ENCODE measurements at places on chromosomes 6 and 20.

GRCh38 chr6:44732243-44732642, 344.7 kb downstream of the CDC5L start:
- DNase-seq = no peak

- DNase-seq = no peak
Measured at GRCh38 chr20:37538003-37538402, 10.3 kb upstream of the BLCAP start.

DNA sequence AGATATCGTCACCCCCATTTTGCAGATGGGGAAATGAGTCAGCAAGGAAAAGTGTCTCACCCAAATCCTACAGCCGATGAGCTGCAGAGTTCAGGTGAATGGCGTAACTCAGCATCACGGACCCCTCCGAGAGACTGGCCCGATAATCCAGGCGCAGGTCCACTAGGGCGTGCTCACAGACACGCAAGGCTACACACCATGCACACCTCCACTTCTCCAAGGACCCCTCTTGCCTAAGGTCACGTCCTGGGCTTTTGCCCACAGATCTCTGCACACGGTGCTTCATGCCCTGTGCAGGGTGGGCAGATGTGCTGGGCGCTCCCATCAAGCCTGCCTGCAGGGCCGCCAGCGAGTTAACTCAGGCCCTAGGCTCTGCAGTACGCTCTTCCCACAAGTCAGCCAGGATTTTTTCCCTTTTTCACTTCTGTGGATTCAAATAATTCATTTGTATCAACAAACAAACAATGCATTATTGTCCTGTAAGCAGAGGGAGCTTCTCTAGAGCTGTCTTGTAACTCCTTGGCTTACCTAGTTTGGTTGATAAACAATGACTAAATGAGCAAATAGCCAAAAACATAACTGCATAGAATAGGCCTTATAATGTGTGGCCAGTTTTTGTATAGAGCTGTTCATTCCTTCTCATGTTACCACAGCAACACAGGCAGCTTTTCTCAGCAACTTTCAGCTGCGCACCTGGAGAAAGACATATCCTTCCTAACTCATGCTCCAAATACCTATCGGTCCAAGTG, 139.1 kb downstream of the AGPAT4 start:
- no peak for DNase-seq

DNA sequence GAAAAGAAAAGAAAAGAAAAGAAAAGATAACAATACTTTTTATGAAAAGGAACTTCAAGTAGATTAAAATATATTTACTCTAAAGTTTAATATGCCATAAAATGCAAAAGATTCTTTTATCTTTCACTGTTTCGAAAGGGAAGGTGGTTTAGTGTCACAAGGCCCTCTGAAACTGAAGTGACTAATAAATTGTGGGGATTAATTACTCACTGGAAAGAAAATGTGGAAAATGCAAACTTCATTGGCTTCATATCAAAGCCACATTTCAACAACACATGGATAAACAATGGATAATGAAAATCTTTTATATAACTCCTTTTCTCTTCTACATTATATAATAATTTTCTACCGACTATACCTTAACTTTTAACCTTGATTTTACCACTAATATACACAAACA, 320.5 kb upstream of the RSPO3 start:
- DNase-seq = no peak

GRCh38 chr6:116971959-116972358, 94.9 kb downstream of the RFX6 start:
- DNase-seq = peak; percentile 18

GRCh38 chr6:64904616-64905015, 802.4 kb downstream of the EYS start:
- no peak for DNase-seq

DNA sequence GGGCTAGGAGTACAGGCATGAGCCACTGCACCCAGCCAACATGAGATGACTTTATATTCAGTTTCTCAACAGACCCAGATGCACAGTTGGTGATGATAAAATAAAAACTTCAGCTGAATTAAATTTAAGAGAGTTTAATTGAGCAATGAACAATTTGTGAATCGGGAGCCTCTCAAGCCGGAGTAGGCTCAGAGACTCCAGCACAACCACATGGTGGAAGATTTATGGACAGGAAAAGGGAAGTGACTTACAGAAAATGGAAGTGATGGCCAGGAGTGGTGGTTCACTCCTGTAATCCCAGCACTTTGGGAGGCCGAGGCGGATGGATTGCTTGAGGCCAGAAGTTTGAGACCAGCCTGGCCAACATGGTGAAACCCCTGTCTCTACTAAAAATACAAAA, 10.4 kb upstream of the BCAS4 start:
- DNase-seq = no peak

Measured in activated CD4-positive, alpha-beta T cell treated with anti-CD3 and anti-CD28 coated beads, Interleukin-2, amount 10 ng/mL, durations not matched to agents 7 days and 5 days (primary cell).